ENCODE measurements at places on chromosomes 6 and 20.

GRCh38 chr6:73180763-73181619 lies 44.3 kb downstream of the KHDC1L start:
- peak; percentile 84 for DNase-seq

DNA sequence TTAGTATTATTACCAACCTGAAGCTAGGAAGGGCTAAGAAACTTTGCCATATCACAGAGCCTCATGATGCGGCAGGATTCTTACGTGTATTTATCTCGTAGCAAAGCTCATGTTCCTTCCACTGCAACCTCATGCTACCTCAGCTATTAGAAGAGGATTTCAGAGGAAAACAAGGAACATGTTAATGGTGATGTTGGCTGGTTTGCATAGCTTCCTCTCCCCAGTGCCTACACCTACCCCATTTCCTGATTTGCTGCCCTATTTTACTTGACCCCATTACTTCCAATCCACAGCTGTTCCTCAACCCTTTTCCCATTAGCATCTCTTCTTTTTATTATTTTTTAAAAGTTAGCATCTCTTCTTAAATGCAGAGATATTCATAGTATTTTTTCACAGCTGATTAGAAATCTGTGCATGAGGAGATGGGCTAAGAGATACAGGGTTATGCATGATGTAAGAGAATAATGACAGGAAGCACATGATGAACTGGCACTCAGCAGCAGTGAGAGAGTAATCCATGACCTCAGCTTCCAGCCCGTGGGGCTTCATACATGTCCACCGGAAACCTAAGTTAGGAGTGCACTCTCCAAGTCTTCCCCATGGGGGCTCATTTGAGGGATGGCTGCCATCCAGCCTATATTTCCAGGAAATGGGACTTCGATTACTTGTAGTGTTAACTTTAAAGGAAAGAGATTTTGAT lies 106.1 kb upstream of the ASF1A start:
- DNase-seq = no peak

DNA sequence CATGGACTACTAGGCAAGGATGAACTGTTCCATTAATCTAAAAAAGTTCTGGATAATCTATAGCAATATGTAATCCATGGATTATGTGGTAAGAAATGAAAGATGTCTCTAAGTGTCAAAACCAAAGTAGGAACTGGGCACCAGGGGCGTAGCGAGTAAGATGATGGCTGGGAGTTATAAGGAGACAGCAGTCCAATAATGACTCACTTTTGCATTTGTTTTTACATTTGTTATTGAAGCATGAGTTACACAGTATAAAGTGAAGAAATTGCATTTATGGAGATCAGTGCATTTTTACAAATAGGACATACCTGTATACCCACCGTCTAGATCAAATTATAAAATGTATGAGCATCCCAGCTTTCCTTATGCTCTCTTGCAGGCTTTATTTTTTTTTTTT lies 878.5 kb upstream of the MAP3K7 start:
- DNase-seq = no peak

DNA sequence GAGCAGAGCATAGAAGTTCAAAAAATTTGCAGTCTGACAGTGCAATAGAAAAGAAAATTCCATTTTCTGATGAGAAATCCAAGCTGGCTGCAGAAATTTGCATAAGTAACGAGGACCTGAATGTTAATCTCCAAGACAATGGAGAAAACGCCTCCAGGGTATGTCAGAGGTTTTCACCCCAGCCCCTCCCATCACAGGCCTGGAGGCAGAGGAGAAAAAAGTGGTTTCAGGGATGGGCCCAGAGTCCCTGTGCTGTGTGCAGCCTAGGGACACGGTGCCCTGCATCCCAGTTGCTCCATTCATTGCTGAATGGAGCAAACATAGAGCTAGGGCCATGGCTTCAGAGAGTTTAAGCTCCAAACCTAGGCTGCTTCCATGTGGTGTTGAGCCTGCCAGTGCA lies 327.9 kb upstream of the KHDRBS2 start:
- DNase-seq = no peak

GRCh38 chr6:75220357-75220756 lies 14.5 kb upstream of the COL12A1 start:
- DNase-seq = peak; percentile 27

DNA sequence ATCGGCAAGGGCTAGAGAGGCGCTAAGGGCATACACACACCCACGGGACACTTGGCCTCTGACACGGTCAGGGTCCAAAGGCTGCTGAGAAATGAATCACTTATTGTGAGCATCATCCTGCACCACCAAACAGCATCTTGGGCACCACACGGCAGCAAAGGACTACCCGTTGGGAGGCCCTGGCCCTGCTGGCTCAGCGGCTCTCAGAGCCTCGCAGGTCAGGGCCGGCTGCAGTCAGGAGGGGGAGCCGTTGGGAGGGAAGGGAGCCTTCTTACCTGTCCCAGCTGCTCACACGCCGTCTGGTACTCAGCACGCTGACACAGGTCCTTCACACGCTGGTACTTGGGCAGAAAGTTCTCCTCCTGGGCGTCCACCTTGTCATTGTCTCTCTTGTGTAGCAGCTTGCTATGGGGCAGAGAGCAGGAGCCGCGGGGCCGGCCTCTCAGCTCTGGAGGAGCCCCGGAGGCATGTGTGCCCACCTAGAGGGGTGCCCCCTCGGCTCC lies 109.0 kb downstream of the SULF2 start:
- DNase-seq = no peak

Data from IMR-90 (cell line).